Activated CD8-positive, alpha-beta memory T cell treated with anti-CD3 and anti-CD28 coated beads, Interleukin-2, amount 50 U/mL, for 48 hours (primary cell): ENCODE measurements at places on chromosomes 1 and 21.

GRCh38 chr1:39526466-39527189 is 35.2 kb downstream of the BMP8A start:
- no peak for DNase-seq

DNA sequence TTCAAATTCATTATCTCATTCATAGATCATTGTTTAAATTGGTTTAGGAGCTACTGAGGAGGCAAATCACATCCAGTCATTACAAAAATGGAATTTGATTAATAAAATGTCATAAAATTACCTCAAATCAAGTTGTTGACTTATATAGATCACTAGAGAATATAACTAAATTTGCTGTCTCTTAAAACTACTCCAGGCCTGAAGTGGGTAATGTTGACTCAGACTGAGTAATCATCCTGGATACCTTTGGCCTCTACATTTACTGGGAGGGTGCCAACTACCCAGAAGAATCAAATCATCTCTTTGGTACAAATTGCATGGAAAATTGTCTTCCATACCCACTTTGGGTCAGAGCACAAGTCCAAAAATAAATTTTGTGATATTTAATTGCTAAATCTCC is 191.2 kb upstream of the GREM2 start:
- DNase-seq = no peak

DNA sequence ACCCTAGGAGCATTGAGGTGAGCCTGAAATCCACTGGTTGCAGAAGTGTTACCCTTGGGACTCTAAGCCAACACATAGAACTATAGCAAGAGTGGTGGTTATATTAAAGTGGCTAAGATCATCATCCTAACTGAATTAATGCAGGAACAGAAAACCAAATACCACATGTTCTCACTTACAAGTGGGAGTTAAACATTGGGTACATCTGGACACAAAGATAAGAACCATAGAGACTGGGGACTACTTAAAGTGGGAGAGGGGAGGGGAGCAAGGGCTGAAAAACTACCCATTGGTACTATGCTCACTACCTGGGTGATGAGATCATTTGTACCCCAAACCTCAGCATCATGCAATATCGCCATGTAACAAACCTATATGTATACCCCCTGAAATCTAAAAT is 100.0 kb downstream of the SLC25A24 start:
- no peak for DNase-seq

DNA sequence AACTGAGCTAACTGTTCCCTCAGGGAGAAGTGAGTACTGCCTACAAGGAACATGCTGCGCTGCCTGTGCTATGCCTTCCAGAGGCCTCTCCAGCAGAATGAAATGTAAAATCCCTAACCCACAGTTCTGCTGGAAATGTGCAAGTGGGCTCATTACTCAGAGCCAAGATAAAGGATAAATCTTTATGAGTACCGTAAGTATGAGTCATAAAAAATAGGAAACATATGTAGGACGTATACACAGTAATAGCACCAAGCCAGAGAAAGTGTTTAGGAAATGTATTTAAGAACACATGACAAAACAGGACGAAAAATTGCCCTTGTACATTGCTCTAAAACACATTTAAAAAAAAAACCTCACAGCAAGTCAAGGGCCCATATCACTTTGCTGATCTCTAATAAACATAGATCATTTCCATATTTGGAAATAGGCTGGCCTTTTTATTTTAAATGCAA is 104.6 kb downstream of the TGFBR3 start:
- DNase-seq = no peak

DNA sequence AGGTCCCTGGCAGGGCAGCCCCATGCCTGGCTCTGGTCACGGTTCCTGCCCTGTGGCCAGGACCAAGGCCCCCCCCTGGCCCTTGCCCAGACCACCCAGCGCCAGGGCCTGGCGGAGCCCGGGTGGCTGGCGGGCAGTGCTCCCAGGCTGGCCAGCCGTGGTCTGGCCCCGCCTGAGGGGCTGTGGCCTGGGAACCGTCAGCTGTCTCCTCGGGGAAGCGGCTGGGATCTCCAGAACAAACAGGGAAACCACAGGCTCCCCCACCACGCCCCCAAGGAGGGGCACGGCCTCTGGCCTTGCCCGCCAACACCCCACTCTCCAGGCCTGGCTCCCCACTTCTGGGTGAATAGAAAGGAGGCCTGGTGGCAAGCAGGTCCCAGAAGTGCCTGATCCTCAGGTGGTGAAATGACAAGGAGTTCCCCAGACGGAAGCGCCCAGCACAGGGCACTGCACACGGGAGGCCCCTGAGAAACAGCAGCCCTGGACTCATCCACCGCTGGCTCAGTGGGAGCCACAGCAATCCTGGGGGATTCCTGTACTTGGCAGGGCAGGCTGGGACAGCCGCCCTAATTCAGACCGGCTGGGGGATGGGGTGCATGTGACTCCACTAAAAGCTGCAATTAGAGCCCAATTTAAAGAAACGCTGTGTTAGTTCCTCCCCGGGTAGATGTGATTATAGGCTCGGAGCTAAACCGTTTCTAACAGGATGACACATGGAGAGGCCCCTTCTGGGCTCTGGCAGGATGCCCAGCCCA is 78.9 kb downstream of the RAP1GAP start:
- no peak for DNase-seq

- DNase-seq = no peak
Measured at GRCh38 chr1:40927781-40928180, 51.7 kb upstream of the CTPS1 start.

DNA sequence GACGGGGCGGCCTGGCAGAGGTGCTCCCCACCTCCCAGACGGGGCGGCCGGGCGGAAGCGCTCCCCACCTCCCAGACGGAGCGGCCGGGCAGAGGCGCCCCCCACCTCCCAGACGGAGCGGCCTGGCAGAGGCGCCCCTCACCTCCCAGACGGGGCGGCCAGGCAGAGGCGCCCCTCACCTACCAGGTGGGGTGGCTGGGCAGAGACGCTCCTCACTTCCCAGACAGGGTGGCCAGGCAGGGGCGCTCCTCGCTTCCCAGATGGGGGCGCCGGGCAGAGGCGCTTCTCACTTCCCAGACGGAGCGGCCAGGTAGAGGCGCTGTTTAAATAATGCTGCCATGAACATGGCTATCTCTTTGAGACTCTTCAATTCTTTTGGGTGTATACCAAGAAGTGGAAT is 43.7 kb upstream of the ATP6V1G3 start:
- no peak for DNase-seq

DNA sequence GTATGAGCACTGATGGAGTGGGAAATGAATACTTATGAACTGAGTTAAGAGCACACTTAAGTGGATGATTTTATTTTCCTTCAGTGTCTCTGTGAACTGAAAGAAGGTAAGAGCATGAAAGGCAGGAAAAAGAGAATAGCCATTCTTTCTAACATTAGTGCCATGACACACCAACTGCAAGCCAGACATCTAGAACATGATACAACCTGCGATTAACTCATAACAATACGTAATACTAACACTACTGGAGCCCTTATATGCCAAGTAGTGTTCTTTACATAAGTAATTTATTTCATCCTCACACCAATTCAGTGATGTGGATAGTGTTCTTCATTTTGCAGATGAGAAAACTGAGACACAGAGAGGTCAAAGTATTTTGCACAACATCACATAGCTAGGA is 56.7 kb downstream of the PRRX1 start:
- DNase-seq = no peak

- no peak for DNase-seq
Measured at GRCh38 chr1:147897029-147897752, 5.4 kb upstream of the GJA8 start.

GRCh38 chr1:28104866-28105467 is 16.6 kb upstream of the EYA3 start:
- peak; percentile 26 for DNase-seq

GRCh38 chr1:103144681-103145080 is 36.4 kb upstream of the COL11A1 start:
- no peak for DNase-seq

DNA sequence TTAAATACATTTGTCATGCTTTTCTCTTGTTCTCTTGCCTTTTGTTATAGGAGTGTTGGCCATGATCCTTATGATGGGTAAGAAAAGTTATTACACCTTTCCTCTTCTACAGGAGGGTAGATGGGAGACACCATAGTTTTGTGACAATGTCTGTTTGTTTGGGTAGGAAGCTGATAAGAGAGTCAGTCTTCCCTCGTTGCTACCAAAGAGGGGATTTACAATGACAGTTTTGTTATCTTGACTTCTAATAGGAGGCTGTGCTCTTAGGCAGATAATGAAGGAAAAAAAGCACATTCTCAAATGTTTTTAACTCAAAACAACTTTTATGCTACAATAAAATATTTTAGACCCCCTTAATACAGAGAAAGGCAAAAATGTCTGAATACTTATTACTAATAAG is 48.0 kb upstream of the WLS start:
- DNase-seq = no peak
